ENCODE measurements at places on chromosomes 1 and 21.

DNA sequence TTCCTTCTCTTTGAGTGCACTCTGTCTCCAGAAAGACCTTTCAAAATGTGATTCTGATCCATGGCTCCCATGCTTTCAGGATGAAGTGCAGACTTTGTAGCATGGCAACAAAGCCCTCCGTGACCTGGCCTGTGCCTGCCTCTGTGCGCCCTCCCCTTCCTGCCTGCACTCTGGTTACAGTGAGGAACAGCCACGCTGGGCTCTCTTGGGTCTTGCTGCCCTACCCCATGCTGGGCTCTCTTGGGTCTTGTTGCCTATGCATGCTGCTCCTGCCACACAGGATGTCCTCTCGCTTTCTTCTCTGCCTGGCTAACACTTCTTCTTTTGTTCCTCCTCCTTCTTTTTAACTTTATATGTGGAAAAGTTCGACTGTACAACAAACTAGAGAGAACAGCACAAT lies 28.0 kb downstream of the LMOD1 start:
- no peak for DNase-seq

- DNase-seq: no peak
Observed at GRCh38 chr21:31406510-31406909, 62.4 kb upstream of the TIAM1 start.

DNA sequence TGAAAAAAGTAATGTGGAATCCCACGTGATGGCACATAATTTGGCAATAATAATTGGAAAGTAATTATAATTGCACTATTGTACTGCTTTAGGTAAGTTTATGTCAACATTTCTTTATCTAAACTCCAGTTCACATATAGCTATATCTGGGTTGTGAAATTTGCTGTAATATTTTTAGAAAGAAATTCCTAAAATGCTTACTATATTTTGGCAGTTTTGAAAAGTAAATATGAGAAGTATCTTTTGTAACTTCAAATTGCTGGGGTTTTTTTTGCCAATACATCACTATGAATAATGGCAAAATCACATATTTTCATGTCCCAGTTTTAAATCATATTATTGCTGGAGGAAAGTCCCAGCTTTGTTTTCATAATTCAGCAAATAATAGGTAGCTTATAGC lies 197.5 kb downstream of the PDE4B start:
- no peak for DNase-seq

- no peak for DNase-seq
Observed at GRCh38 chr1:221105578-221105977, 226.3 kb downstream of the HLX start.

- DNase-seq: no peak
Observed at GRCh38 chr1:93000751-93001175, 39.5 kb upstream of the DIPK1A start.

GRCh38 chr1:2001773-2002411 lies 1.7 kb downstream of the CFAP74 start:
- DNase-seq: peak; percentile 9

- DNase-seq: no peak
Observed at GRCh38 chr1:40868051-40868723, 6.0 kb upstream of the CITED4 start.

GRCh38 chr1:185520188-185520920 lies 203.3 kb upstream of the IVNS1ABP start:
- DNase-seq: no peak

DNA sequence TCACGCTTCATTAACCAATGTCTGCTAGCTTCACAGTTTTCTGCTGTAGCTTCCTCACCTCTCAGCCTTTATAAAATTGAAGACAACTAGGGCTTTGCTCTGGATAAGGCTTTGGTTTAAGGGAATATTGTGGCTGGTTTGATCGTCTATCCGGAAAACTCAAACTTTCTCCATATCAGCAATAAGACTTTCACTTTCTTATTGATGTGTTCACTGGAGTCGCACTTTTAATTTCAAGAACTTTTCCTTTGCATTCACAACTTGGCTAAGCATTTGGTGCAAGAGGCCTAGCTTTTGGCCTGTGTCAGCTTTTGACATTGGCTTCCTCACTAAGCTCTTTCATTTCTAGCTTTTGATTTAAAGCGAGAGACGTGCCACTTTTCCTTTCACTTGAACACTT lies 12.9 kb downstream of the COA6 start:
- no peak for DNase-seq

GRCh38 chr1:163974120-163974519 lies 584.9 kb upstream of the PBX1 start:
- DNase-seq: no peak

- DNase-seq: no peak
Observed at GRCh38 chr1:56416495-56416894, 162.9 kb downstream of the PLPP3 start.

DNA sequence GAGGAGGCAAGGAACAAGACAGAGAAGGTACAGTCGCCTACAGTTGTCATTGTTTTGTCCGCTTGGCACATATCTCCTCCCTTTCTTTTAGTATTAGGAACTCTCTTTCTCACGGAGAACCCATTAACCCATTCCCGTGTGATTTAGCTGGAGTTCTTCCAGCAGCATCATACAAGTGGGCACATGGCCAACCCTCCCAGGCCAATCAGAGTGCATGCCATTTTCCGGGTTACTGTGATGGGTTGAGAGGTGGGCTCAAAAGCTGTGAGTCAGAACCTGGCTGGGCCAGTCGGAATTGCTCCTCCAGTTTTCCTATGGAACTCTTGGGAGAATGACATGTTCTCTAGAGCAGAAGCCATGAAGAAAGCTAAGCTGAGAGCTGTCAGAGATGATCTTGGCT lies 83.1 kb upstream of the SOD1 start:
- DNase-seq: no peak

- no peak for DNase-seq
Observed at GRCh38 chr1:113253187-113253586, 137.1 kb upstream of the MAGI3 start.

DNA sequence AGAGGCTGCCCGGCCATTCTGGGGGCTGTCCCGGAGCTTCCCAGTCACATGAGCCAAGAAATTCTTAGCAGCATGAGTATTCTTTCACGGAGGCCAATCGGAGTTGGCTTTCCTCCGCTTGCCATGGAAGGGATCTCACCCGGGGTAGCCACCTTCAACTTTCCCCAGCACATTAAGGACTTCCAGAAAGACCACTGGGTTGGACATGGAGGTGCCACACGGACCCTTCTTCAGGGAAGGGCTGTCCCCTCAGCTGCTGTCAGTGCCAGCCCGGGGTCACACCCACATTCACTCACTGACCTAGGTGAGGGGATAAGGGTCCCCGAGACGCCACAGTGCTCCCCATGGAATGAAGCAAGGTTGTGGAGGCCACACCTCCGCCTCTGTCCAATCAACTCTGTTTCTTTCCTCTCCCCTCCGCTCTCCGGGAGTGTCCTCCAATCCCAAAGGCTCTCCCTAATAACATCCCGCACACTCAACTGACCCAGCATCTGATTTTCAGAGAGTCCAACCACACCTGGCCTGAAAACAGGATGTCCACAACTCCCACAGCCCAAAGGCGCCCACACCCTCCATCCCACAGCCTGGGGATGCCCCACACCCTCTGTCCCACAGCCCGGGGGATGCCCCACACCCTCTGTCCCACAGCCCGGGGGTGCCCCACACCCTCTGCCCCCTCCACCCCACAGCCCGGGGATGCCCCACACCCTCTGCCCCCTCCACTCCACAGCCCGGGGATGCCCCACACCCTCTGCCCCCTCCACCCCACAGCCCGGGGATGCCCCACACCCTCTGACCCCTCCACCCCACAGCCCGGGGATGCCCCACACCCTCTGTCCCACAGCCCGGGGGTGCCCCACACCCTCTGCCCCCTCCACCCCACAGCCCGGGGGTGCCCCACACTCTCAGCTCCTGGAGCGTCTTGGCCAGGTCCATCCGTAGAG lies 19.4 kb downstream of the RSPH1 start:
- no peak for DNase-seq

- no peak for DNase-seq
Observed at GRCh38 chr1:844472-845026, 79.2 kb upstream of the SAMD11 start.

DNA sequence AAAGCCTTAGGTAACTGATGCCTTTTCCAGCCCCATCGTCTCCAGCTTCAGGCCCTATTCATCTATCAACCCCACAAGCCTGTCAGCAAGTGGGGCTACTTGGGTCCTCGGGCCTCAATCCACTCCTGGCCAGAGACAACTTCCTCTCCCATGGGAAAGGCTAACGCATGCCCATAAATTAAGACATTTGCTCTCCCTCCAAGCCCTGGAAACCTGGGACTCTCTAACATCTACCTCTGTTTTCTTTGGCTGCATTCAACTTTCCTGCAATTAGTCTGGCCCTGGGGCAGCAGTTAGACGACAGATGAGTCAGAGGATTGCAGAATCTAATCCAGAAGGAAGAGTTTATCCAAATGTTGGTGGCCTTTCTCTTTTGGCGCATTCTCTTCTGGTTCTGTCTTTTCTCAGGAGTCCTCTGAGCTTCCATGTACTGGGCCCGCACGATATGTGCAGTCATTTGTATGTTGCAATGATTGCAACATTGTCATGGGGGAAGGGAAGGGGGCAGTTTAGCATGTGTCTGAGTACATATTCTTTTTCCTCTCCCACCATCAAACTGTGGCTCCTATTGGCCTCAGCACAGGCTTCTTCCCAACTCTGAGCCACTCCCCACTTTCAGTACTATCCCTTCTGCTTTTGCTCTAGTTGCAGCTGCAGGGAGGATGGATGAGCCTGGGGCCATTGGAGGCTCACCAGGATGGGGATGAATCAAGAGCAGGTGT lies 54.4 kb downstream of the NAV1 start:
- DNase-seq: no peak

DNA sequence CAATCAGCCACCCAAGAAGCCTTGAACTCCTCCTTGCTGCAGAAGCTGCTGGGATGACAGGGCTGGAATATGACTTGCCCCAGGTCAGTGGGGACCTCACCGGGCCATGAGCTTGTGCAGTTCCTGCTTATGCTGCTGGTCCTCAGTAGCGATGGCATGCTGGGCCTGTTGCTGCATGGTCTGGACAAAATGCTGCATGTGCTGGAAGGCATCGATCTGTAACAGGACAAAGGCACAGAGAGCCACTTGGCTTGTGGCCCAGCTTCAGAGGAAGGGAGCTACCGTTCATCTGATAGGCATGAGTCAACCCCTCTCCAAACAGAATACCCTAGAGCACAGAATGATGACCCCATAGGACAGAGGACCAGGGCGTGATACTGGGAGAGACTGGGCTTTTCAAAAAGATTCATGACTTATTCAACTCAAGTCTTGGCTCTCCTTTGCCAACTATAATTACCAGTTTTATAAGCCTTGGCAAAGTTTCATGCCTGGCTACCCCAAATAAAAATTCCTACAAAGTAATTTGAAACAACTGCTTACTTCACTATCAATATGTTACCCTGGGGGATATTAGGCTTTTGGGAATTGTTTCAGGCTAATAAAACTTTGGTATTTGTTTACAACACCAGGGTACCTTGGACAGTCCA lies 34.7 kb upstream of the EXOSC10 start:
- no peak for DNase-seq
